ENCODE measurements at places on chromosomes 7 and 10. TPM values are rescaled to one million over a fixed set of nuclear protein-coding genes. Genes with fewer than 3 reads are reported as not detected.

GRCh38 chr10:32205670-32206069, 141.3 kb downstream of the EPC1 start:
- no peak for ATAC-seq

DNA sequence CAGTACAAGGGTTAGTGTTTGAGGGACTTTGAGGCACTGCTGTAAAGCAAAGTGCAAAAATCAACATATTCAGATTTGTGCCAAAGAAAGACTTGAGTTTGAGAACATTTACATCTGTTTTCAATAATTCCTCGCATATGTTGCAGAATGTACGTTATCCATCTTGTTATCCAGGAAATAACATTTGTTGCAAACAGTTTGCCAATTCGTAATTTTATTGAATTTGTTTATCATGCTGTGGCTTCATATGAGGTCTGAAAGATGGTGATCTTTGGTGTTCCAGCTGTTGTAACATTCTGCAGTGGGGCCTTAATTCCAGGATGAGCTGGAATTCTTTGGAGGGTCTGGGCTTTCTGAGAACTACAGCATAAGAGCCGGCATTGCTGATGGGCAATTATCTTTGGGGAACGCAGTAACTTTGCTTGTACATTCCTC, 396.2 kb downstream of the LRMDA start:
- ATAC-seq = peak; percentile 85

GRCh38 chr10:43304687-43305333, 37.9 kb upstream of the RASGEF1A start:
- peak; percentile 62 for ATAC-seq

DNA sequence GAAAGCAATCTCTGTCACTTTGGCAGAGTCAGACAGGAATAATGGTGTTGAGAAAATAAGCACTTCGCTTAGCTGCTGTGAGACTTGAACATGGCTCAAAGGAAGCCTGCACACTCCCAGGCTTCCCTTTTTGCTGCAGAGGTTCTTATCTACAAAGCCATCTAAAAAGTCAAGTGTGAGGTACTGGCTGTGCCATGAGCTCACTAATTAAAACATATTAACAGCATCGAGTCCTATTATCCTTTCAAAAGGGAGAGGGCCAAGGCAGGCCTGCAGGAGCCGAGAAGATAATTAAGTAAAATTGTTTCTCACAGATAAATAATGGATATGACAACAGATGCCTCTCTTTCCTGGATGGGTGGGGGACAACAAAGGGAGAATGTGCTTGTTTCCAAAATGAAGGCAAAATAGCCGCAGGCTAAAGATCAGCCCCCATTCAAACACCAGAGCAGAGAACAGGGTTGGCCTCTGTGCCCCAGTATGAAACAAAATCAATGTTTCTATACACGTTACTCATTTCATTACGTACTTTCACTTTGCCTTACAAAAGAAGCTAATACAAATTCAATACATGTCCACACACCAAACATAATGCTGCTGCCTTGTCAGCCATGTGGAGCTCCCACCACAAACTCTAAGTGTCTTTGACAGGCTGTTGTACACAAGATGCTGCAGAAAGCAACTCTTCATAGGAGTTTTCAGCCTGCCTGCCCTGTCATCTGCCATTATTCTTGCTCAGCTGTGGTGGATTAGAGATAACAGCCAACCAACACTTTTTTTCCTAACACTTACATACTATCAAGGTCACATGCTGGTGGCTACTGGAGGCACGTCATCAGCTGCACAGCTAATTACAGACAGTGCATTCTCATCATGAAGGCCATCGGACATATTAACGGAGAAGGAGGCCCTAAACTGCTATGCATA, 55.3 kb downstream of the ELAPOR2 start:
- no peak for ATAC-seq

- peak; percentile 92 for ATAC-seq
These were observed 41.2 kb upstream of the TNS3 start for GRCh38 chr7:47622946-47623640.

DNA sequence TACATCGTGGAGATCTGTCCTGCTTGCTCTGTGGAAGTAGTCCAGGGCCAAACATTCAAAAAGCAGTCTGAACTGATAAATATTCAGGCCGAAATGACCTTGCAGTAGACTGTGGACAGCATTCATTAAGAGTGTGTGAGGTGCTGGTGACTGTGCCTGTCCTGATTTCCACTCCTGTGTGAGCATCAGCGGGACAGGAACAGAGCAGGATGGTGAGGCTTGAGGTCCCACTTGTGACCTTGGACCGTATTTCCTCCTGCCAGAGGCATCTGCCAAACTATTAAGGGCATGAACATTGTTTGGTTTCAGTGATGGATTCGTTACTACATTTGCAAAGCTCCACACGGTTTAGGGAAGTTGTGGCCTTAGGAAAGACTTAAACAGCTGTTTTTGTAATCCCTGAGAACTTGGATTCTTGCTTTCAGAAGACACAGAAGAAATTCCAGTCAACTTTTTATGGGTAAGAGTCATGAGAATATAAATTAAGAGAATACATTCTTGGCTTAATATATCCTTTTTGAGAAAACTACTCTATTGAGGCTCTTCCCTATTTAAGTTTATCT, 32.8 kb downstream of the CCNY start:
- ATAC-seq = no peak

GRCh38 chr7:68244389-68244788, 1247.8 kb downstream of the TYW1 start:
- no peak for ATAC-seq

DNA sequence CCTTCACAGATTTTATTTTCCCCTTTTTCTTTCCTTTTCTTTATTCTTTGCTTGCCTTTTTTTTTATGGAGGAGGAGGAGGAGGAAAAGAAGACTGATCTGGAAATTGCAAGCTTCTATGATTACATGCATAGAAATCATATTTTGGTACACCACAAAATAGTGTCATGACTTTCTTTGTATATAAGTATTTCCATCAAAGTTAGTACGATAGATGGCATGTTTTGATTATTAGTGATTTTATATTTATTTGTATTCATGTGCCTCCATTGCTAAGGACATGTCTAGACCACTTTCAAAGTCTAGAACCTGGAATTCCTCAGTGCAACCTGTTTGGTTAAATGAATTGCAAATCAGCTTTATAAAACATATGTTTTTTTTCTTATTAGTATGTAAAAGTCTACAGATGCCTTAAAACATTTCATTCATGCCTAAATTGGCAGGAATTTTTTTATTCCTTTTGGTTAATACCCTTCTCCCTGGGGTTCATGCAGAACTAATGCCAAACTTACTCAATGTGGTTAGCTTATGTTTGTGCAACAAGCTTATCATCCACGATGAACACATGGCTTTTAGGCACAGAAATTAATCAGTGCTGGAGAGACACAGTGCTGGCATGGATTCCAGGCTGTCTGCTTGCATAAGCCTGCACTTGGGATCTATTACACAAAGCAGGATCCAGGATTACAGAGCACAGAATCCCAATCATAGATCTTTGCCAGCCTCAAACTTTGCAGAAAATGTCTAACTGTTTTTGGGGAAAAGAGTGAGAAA, 213.1 kb downstream of the CHRM2 start:
- no peak for ATAC-seq

DNA sequence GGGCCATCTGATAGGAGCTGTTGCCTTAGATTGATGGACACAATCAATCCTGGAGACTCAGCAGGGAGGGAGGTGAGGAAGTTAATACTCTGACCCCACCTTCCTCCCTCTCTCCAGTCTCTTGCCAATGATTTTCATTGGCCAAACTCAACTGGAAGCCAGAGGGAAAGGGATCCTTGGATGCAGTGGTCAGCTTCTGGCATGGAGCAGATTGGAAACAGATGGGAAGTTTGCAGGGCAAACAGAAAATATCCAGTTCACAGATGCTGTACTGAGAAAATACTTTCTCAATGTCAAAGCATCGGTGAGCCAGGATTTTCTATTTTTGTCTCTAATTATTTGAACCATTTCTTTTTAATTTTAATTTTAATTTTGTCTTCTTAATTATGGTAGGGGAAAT, 170.8 kb downstream of the BBS9 start:
- ATAC-seq = no peak

- ATAC-seq = no peak
These were observed 55.6 kb downstream of the PCDH15 start for GRCh38 chr10:54745436-54745835.

GRCh38 chr7:959271-959670, 4.8 kb upstream of the ADAP1 start:
- no peak for ATAC-seq

DNA sequence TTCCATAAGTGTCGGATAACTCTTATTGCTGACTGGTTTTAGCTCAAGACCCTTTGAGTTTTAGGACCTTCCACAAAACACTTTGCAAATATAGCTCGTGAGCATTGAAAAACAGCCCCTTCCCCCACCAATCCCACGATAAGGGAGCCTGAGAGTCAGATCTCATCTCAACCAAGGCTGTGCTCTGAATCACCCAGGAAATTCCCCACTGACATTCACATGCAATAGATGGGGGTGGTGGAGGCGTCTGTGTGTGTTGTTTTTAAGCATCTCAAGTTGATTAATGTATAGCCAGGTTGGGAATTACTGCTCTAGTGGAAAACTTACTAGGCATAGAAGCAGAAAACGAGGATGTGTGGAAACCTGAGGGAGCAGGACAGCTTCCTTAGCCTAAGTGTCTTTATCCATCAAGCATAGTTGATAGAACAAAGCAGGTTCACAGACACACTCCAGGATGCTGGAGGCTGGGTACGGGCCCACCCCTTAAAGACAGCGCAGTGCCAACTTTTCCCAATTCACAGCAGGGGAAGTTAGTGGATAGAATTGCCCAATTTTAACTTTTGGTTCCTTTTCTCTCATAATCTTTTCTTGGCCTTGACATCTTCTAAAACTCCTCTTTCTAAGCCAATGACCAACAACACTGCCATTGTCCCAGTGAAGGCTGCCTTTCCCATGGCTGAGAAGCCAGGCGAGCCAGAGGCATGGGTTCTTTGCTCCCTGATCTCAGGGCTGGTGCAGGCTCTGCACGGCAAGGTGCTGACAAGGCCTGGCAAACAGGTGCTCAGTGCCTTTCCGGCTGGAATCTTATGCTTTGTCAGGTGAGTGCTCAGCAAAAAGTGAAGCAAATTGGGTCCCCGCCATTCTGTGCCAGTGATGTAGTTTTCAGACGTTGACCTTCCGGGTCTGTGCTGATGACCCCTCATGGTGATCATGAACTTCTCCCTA, 98.5 kb upstream of the INSIG1 start:
- peak; percentile 40 for ATAC-seq

DNA sequence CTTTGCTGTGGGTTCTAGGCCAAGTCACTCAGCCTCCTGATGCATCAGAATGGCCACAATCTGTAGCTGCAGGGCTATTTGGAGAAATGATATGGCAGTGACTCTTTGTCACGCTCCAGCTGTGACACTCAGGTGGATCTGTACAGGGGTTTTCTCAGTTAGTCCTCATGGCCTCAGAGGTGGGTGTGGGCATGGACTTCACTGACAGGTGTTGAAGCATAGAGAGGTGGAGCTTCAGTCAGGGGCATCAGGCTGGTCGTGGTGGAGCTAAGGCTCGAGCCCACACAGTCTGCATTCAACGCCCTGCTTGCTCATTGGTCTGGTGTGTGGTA, 21.2 kb downstream of the PALD1 start:
- ATAC-seq = no peak

- peak; percentile 90 for ATAC-seq
These were observed 648.5 kb upstream of the LRRN3 start for GRCh38 chr7:110442381-110442837.

DNA sequence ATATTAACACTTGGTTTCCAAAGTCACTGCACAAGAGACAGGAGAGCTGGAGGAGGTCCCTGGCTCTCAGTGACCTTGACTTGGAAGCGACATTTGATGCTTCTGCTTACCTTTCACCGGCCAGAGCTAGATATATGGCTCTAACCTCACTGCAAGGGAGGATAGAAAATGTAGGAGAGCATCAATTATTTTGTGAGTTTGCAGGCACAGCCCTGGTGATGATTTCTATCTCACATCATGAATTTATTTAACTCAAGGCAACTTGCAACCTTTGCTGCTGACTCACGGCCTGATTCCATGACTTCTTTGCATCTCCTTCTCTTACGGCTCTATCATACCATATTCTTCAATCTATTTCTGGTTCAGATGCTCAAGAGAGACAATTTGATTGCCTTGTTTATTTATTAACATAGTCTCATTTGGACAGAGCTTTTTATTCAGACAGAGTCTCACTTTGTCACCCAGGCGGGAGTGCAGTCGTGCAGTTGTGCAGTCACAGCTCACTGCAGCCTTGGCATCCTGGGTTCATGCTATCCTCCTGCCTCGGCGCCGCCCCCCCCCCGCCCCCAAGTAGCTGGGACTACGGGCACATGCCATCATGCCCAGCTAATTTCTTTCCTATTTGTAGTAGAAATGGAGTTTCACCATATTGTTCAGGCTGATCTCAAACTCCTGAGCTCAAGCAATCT, 196.0 kb downstream of the REEP3 start:
- peak; percentile 59 for ATAC-seq

GRCh38 chr7:116219288-116219687, 8.9 kb downstream of the TES start:
- no peak for ATAC-seq

DNA sequence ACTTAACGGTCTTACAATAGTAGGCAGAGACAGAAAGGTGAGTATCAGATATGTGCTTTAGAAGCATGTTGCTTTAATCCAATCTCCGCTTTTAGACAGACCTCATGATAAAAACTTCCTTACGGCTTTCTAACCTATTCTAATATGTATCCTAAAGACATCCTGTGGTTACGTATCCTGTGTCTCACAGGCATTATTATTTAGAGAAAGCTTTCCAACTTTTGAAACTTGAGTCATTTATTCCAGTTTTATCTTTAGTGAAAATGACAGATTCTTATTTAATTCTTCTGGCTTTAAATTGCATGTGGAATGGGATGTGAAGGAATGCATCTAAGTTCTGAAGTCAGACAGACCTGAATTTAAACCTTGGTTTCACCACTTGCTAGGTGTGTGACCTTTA, 118.9 kb downstream of the OTUD1 start:
- ATAC-seq = no peak

DNA sequence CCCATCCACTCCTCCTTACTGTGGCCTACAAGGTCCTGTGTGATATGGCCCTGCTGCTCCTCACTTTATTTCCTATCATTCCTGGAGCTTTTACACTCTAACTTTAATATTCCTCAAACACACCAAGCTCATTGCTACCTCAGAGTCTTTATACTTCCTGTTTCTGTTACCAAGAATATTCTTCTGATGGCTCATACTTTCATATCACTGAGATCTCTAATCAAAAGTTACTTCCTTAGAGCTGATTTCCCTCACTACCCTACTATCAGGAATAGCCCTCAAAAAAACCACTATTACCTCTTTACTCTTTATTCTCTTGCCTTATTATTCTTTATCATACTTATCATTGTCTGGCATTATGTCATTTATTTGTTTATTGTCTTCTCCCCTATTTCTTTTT, 5.8 kb upstream of the PPP3CB start:
- no peak for ATAC-seq

GRCh38 chr10:122127943-122128342, 139.0 kb downstream of the TACC2 start:
- ATAC-seq = no peak

Gene ADRA2A
- total RNA-seq = 1.5 TPM

Gene CLEC5A
- total RNA-seq = not detected

Gene ZNF800
- 18.7 TPM for total RNA-seq

Gene MYL10
- not detected for total RNA-seq

Gene CYP2W1
- total RNA-seq = 0.14 TPM

Gene PGAM2
- not detected for total RNA-seq

Gene GTF2IRD1
- total RNA-seq = 4.7 TPM

Gene PKD1L1
- 0.32 TPM for total RNA-seq

Gene FKBP14
- total RNA-seq = 8.8 TPM

Gene FGFR2
- 71.3 TPM for total RNA-seq

Gene HTR7
- 0.44 TPM for total RNA-seq

Gene HERC4
- 18.0 TPM for total RNA-seq

Gene TRIM50
- 0.78 TPM for total RNA-seq

Measured in motor neuron (in vitro differentiated cells).